ENCODE measurements at places on chromosomes 3 and 15.
A peak's percentile ranks its signal among the peaks of the same experiment; 100 is the strongest.

GRCh38 chr15:60656041-60656440 is 177.1 kb upstream of the ICE2 start:
- DNase-seq: no peak

- DNase-seq: no peak
Observed at GRCh38 chr15:47796830-47797229, 79.5 kb downstream of the SEMA6D start.

DNA sequence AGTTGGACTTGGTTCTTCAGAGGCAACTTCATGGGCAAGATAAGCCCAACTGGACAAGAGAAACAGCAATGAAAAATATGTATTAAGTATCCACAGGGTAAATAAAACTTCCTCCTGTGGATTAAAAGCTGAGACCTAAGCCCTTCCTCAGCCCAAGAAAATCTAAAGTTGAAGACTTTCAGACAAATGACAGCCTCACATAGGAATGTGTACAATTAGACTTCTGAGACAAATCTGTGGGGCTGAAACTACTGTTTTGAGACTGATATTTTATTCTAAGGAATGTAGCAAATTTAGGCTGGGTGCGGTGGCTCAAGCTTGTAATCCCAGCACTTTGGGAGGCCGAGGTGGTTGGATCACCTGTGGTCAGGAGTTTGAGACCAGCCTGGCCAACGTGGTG is 74.2 kb upstream of the IL12A start:
- DNase-seq: no peak

DNA sequence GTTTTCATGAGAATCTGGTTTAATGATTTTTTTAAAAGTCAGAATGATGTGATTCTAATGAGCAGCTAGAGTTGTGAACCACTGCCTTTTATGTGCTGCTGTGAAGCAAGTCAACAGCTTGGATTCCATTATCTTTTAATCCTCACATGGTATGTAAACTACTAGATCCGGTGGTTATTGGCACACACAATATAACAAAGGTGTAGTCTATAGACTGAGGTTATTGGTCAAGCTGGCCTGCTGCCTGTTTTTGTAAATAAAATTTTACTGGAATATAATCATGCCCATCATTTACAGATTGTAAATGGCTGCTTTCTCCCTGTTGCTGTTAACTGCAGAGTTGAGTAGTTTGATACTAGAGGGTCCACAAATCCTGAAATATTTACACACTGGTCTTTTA is 103.1 kb downstream of the OTOL1 start:
- DNase-seq: no peak

- DNase-seq: no peak
Observed at GRCh38 chr15:68900027-68900426, 30.3 kb upstream of the SPESP1 start.

GRCh38 chr3:45789235-45789812 is 7.0 kb downstream of the SLC6A20 start:
- no peak for DNase-seq

- no peak for DNase-seq
Observed at GRCh38 chr3:116569611-116570010, 124.3 kb upstream of the LSAMP start.

DNA sequence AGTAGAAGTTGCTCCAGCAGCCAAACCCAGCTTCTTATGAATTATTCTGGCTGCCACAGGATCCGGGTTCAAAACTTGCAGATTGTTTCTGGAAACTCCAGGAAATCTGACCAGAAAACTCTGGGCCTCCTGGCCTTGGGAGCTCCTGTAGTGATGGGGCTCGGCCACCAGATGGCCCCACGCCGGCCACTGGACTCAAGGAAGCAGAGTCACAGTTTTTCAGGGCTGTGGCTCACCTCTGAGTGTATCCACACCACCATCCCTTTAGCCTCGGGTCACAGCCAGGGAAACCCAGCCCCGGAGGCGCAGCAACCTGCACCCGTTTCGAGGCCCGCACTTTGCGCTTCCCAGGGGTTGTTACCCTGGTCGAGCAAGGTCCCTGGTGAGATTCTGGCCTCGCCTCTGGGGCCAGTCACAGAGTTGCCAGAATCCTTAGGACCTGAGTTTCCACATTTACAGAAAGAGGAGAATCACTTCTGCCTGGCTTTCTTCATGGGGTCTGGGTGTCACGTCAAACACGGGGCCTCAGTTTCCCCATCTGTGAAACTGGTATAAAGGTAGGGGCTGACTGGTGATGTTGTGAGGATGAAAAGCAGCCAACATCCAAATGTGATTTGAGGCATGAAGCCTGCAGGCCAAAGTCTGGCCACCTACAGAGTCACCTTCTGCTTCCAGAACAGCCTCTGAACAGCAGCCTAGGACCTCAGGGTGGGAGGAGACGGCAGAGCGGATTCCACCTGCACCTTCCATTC is 53.5 kb upstream of the LCTL start:
- DNase-seq: peak; percentile 52

GRCh38 chr3:16740515-16740914 is 135.3 kb upstream of the DAZL start:
- no peak for DNase-seq

DNA sequence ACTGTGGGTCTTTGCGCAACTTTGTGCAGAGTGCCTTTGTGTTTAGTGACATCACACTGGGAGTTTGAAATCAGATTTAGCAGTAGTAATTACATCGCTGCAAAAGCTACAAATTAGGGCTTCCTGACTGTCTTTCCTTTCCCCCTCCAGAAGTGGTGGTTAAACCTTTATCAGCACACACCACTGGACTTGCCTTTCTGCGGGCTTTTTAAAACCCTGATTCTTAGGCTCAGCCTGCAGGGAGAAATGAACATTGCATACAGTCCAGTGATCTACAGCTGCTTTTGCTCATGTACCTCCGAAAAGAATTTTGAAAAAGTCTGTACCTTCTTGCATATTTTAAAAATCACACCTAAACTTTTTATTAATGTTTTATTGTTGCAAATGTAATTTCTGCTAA is 219.7 kb upstream of the NAALADL2 start:
- DNase-seq: no peak

GRCh38 chr3:38648659-38649499 is 608 bp downstream of the SCN5A start:
- DNase-seq: no peak

- DNase-seq: no peak
Observed at GRCh38 chr3:196697270-196697669, 14.8 kb downstream of the CEP19 start.

Data from NCI-H446 (cell line).